ENCODE measurements at places on chromosomes 12 and 14.

- DNase-seq: no peak
These were observed 991.4 kb downstream of the NRXN3 start for GRCh38 chr14:79161571-79161970.

DNA sequence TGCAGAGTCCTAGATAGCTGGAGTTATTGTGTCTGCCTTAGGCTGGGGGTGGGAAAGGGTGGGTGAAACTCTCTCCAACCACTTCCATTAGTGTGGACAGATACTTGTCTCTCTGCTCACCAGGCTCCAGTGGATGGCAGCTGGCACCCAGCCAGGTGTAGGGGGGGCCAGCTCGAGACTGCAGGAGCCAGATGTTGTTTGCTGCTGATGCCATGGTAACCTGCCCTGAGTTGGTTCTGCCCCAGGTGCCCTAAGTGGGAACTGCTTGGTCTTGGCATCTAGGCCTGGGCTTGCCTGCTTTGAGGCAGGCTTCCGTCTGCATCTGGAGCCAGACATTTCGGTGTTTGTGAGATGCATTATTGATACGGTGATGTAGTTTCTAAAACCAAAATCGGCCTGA, 82.2 kb downstream of the ADCK1 start:
- no peak for DNase-seq

DNA sequence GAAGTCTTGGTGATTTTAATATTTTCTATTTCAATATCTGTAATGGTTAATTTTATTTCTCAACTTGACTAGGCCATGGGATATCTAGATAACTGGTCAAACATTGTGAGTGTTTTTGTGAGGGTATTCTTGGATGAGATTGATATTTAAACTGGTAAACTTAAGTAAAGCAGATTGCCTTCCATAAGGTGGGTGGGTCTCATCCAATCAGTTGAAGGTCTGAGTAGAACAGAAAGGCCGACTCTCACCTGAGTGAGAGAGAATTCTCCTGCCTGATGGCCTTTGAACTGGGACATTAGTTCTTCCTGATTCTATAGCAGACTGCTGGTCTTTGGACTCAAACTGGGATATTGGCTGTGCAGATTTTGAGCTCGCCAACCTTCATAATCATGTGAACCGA, 36.3 kb downstream of the OTOGL start:
- no peak for DNase-seq

GRCh38 chr14:23538785-23539184, 12.8 kb downstream of the ZFHX2 start:
- DNase-seq: peak; percentile 90

GRCh38 chr12:76745343-76745742, 18.6 kb upstream of the ZDHHC17 start:
- DNase-seq: no peak

DNA sequence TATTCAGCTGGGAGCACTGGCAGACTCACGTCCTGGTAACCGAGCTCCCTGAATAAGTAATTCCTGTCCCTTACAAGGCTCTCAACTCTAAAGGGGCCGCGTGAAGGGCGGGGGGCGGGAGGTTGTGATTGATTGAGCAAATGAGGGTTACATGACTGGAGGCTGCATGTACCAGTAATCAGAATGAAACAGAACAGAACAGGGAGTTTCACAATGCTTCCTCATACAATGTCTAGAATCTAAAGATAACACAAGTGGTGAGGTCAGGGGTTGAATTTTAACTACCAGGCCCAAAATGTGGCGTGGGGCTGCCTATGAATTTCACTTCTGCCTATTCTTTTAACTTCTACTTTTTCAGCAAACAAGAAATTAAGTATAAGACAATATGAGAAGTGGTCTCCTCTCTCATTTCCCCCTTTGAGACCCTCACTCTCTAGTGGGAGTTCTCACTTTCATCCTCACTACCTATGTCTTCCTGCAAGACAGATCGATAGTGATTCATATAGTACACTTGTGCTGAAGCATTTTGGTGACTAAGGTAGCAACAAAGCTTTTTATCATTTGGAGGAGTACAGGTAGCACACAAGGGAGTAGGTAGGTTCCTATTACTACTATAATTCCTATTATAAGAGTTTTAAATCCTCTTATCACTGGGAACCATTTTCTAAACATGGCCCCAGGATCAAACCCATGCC, 239.8 kb downstream of the KTN1 start:
- DNase-seq: no peak

GRCh38 chr14:85333313-85333712, 196.6 kb upstream of the FLRT2 start:
- no peak for DNase-seq

All from spinal cord (tissue), 10 donors.